ENCODE measurements at places on chromosomes 11 and 22.

DNA sequence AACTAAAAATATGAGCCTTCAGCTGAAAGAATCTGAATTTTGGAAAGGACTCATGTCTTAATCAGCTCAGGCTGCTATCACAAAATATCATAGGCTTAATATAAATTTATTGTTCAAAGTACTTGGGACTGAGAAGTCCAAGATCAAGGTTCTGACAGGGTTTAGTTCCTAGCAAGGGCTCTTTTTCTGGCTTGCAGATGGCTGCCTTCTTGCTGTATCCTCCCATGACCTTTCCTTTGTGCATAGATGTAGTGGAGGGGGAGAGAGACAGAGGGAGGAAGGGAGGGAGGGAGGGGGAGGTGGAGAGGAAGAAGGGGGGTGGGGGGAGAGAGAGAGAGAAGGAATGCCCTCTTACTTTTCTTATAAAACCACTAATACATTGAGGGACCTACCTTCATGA, 306.8 kb upstream of the DDI1 start:
- DNase-seq, result peak; percentile 7

- no peak for DNase-seq
These were observed 25.8 kb downstream of the TNRC6B start for GRCh38 chr22:40203572-40203971.

DNA sequence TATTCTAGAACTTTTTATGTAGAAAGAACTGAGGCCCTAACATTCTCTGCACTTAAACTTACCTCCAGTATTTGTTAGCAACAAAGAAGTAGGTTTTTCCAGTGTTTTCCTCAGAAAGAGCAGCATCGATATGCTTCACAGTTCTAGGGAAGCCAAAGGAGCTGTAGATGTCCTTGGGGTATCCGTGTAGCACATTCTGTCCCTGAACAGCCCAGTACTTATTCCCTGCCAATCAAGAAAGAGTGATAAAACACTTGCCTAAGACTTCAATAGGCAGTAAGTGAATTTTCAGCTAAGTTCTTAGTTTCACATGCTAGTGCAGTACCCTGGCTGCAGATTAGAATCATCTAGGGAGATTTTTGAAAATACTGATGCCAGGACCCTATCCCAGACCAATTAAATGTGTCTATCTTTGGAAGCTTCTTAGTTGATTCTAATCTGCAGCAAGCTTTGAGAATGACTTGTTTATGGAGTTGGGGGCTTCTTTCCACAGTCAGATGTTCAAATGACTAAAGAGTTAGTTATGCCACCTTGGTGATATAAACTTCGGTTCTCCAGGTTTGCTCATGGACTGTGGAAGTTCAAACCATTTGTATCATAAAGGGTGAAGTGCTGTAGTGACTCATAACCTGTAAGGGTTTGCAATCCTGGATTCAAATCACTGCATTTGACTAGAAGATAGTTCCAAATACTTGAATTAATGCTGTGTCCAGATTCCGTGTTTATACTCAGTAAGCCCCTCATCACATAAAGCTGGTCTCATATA, 6.5 kb downstream of the MMP1 start:
- peak; percentile 32 for DNase-seq

DNA sequence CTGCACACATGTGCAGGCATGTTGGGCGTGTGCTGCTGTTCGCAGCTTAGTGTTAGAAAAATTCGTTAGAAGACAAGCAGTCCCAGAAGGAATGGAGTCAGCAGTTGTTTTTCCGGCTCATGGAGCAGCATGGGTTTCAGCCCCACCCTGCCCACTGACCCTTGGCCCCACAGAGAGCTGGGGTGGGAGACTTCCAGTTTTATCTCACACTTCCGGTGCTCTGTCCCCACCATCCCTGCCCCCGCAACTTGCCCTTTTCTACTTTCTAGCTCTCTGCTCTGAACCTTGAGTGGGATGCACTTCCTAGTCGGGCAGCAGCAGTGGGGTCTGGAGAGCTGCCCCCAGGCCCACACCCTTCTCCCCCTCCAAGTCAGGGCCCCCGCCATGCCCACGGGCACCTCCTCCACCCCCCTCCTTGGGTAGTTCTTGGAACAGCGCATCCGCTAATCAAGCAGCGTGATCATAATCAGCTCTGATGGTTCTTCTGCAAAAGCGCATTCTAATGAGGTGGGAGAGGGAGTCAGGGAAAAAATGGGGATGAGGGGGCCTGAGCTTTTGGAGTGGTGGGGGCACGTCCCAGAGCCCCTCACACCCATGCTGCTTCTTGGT, 184.4 kb downstream of the CEP164 start:
- DNase-seq, result no peak

DNA sequence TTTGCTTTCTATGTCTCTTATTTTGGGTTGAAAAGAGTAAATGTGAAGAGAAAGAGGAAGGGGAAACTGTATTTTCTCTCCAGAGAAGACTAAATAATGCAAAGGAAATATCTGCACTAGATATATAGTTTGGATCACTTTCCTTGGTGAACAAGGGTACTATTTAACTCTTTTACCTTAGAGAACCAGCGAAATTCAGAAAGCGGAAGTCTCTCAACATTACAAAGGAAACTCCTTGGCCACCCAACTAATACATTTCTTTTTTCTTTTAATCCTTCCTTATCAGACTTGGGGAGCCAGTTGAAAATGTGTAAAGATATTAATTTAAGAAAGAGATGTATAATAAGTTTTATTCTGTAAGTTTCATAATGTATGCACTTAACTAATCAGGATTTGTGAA, 64.2 kb downstream of the SESN3 start:
- no peak for DNase-seq

GRCh38 chr22:24147666-24148065, 33.6 kb upstream of the SUSD2 start:
- DNase-seq, result no peak

DNA sequence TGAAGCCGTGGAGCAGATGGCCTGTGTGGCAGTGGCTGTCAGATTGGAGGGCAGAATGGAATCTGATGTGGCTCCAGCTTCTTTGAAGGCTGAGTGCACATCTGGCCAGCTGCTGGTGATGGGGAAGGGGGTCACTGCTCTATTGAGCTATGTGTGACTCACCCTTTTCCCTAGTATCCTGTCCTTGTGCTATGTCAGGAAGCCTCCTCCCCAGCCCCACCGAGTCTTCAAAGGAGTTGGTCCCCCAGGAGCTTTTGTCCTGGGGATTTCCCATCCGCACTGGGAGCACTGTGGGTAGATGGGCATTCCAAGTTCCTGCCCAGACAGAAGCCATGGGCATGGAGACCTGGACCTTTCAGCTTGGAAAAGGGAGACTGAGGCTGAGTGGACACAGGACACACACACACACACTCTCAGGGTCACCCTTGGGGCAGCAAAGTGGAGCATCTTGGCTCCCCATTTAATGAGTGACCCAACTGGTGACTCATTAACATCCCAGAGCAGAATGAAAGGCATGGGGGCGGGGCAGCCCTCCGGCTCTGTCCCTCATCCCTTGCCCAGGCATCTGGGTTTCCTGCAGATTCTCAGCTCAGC, 3.3 kb downstream of the SERPINH1 start:
- DNase-seq, result peak; percentile 76

- DNase-seq, result no peak
These were observed 612 bp downstream of the ASPHD2 start for GRCh38 chr22:26429458-26430286.
